Stimulated activated CD4-positive, alpha-beta T cell treated with anti-CD3 and anti-CD28 coated beads, TNF-alpha, amount 100 ng/mL, for 1 hour (primary cell): ENCODE measurements at places on chromosomes 12 and 14.

DNA sequence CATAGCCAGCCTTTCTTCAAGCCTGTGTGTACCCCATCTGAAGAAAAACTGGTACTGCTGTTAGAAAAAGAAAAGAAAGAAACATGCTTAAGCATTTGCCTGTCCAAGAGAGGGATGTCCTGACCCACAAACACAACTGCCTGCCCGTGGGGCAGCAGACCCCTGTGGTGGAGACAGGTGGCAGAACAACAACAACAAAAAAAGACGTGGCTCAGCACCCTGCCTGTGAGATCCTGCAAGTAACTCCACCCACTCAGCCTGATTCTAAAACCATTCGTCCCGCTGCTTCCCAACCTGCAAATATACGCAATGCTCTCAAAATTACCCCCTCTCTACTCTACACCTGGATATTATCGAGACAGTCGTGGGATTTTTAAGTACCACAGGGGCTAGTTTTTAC, 64.9 kb upstream of the ZDHHC17 start:
- no peak for DNase-seq

DNA sequence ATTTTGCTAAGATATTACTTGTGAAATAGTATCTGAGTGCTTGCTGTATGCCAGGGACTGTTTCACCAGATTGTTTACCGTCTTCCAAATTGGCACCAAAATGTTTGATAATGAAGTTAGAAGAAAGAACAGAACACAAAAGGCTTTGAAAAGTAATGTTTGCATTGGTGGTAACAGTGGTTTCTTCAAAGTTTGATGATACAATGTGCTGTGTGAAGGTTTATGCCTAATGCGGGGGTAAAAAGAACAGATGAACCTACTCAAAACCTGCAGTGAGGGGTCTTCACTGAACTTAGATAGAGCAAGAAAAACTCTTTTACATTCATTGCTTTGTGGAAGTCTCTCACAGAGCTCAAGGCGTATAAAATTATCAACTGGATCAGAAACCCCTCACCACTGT, 76.2 kb downstream of the PRKCH start:
- DNase-seq = no peak

- DNase-seq = no peak
Measured at GRCh38 chr14:39006721-39007410, 96.2 kb downstream of the SEC23A start.

- no peak for DNase-seq
Measured at GRCh38 chr14:73630009-73630780, 14.6 kb upstream of the DNAL1 start.

- no peak for DNase-seq
Measured at GRCh38 chr12:97977870-97978405, 515.3 kb downstream of the RMST start.
